ENCODE measurements at places on chromosomes 1 and 21. TPM values are rescaled to one million over a fixed set of nuclear protein-coding genes. Genes with fewer than 3 reads are reported as not detected.

DNA sequence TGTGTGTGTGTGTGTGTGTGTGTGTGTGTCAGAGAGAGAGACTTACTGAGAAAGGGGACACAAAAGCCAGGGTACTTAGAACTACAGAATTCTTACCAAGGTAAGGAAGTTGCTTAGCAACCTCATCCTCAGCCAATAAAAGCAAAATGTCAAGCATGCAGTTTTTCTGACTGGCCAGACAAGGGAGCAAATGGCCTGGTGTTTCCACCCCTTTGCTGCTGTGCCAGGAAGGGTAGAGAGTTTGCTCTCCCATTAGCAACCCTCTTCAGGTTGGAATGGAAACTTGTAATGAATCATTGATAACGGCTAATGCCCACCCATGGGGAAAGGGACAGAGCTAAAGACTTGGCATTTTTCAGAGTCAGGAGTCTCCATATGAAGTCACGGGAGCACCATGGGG is 10.6 kb downstream of the RXRG start:
- DNase-seq: no peak

DNA sequence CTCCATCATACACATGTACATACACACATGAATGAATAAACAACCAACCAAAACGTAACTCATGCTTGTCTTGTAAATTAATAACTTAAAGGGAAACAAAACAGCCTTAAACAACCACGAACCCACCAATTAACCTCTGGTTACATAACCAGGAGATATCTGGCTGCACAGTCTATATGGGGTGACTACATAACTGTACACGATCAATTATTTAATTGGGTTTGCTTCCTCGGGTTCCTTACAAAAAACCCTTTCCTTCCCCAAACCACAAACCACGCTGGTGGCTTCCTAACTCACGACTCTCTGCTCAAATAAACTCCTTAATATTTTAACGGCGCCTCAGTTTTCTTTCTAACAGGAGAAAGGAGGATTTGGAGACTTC is 744 bp downstream of the ZNF670 start:
- DNase-seq: no peak

DNA sequence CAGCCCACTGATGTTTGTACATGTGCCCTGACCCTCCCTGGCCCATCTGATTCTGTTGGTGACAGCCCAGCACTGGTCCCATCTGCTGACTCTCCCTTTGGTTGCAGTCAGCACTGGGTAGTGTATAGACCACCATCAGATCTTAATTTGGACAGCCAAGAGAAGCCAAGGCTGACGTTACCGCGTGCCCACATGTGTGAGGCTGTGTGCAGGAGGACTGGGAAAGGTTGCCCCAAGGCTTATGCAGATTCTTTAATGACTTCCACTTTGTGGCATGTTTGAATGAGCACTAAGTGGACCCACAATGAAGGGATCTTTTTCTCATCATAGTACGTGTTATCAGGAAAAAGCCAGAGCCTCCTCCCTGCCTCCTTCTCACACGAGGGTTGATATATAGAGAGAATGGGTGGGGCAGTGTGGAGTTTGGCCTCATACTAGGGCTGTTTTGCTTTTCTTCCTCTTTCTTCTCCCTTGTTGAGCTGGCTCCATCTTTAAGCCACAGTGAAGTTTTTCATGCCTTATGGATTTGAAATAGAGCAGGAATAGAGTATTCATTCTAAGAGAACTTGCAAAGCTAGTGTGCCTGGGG is 93.5 kb downstream of the NAV1 start:
- no peak for DNase-seq

Gene RCSD1
- not detected for total RNA-seq

Gene PRAMEF10
- total RNA-seq: not detected

- peak; percentile 64 for DNase-seq
These were observed 10.7 kb downstream of the PIGR start for GRCh38 chr1:206935491-206936067.

GRCh38 chr21:43352568-43353281 is 74.2 kb downstream of the SIK1 start:
- DNase-seq: no peak

DNA sequence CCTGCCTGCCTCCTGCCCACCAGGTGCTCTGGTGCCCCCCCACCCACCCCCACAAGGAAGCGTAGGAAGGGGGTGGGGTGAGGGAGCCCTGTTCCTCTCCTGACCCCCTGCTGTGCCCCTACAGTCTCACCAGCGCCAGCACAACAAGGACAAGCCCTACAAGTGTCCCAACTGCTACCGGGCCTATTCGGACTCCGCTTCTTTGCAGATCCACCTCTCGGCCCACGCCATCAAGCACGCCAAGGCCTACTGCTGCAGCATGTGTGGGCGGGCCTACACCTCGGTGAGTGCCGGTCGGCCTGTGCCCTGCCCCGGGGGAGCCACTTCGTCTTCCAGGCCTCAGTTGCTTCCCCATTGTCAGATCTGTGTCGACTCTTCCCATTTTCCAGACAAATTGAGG is 25.9 kb downstream of the A3GALT2 start:
- no peak for DNase-seq

GRCh38 chr1:51281807-51282206 is 45.7 kb downstream of the RNF11 start:
- DNase-seq: no peak

Gene PLEKHG5
- 14.6 TPM for total RNA-seq

Gene FCRL6
- not detected for total RNA-seq

Gene OR6K6
- total RNA-seq: not detected

DNA sequence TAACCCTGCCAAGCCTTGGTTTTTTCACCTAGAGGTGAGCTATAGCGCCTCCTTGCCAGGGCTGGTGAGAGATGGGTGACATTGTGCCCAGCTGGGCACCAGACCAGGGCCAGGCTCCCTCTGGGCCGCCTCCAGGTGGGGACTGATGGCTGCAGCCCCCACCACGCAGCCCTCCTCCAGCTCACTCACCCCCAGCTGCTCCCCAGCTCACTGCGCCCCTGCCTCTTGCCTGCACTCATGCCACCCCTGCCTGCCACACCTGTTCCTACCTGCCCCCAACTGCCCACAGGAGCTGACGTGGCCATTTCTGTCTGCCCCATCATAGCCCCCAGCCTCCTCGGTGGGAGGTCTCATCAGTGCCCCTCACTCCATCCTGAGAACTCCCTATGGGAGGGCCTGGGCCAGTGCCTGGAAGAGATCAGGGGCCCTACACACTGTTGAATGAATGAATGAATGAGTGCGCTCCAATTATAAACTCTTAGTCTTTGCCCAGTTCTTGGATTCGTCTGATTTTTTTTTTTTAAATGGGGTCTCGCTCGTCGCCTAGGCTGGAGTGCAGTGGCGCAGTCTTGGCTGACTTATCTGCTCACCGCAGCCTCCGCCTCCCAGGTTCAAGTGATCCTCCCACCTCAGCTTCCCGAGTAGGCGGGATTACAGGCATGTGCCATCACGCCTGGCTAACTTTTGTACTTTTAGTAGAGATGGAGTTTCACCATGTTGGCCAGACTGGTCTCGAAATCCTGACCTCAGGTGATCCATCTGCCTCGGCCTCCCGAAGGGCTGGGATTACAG is 26.4 kb upstream of the VPS13D start:
- no peak for DNase-seq

Gene ENAH
- 19.4 TPM for total RNA-seq

DNA sequence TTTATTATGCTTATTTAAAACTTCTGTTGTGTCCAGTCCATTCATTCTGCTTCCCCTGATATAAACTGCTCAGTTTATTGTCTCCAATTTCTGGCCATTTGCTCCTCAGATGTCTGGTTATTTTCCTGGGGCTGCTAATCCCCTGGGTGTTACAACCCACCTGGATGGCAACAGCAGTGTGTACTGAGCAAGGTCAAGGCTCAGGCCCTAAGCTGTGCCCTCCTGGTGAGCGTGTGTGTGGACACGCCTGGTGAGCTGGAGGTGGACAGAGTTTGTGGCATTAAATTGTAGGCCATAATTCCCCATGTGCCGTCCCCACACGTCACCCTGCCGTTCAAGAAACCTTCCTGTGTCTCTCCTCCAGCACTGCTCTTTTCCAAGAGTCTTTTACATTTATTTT is 18.1 kb upstream of the KIF1B start:
- no peak for DNase-seq

Gene LCE1F
- total RNA-seq: not detected

DNA sequence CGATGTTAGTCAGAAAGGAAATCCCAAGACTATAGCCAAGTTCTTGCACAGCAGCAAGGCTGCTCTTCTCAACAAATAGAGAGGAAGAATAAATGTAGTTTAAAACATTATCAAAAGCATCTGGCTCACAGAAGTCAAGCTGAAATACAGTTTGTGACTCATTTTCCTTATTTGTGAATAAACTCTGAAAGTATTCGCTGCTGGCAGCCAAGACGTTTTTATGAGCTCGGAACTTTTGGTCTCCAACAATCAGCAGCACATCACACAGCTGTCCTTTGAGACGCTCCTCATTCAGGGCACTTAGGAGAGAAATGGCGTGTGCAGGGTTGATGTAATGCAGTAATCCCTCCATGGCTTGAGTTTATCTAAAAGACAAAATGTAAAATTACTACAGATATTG is 16.4 kb downstream of the ZBTB21 start:
- DNase-seq: no peak

DNA sequence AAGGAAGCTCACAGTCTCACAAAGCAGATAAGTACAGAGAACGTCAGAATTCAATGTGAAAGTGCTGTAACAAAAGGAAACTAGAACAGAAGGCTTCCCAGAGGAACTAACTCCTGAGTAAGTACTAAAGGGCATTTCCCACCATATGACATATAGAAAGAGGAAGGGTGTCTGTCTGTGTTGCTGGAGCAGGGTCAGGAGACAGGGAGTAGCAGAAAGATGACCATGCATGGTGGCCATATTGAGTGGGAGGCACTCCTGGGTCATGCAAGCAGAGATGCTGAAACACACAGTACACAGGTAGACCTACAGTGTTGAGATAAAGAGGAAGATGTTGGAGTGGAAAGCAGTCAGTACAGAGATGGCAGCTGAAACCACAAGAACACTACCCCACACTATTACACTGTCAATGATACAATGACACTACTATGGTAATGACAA is 47.3 kb downstream of the SLC25A24 start:
- DNase-seq: no peak

DNA sequence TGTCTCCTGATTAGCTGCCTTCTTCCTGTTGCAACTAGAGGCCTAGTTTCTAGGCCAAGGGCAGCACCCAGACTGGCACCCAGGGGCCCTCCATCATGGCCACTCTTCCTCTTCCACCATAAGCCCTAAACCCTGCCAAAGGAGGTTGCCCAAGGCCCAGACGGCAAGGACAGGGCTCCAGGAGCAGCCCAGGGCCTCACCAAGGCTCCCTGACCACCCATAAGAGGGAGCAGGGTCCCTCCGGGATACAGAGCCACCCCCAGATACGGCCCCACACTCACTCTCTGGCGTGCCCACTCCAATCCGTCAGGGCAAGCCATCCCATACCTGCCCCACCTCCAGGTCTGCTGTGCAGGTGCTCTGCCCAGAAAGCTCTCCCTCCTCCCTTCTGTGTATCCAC is 79.9 kb downstream of the ITPKB start:
- no peak for DNase-seq

Gene CLCA1
- not detected for total RNA-seq

DNA sequence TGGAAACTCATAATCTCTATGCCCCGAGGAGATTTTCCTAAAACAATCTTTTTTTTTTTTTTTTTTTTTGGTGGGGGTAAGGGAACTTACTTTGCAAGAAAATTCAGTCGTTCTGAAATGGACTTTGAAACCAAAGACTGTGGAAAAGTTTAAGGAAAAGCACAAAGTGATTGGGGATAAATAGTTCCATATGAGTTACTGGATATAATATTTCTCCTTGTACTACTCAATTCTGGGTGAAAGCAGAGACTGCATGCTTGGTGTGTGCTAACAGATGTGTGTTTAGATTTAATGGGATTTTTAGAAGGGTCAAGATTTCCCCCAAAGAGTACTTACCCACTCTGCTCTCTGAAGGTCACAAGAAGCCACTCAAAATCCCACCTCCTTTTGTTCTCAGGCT is 204.9 kb upstream of the USP24 start:
- DNase-seq: no peak

GRCh38 chr1:218588540-218589172 is 243.5 kb downstream of the TGFB2 start:
- no peak for DNase-seq

Gene CFHR1
- total RNA-seq: not detected

DNA sequence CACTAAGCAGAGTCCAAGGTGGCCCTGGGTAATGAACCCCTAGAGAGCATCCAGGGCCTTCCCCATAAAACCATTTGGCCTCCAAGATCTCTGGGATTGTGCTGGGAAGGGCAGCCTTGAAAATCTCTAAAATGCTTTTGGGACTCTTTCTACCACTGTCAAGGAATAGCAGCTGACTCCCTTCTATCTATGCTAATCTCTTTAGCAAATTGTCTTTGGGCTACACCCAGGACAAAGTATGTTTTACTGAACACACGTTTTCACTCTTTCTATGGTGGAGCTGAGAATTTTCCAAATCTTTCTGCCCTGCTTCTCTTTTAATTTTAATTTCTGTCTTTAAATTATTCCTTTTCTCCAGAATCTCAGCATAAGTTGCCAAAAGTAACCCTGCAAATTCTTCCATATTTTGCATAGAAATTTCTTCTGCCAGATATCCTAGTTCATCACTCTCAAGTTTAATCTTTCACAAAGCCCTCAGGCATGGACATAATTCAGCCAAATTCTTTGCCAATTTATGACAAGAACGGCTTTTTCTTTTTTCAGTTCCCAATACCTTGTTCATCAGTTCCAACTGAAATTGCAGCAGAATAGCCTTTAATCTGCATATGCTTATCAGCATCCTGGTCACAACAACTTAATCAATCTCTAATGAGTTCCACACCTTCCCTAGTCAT is 687.0 kb upstream of the ADGRL4 start:
- no peak for DNase-seq

Gene GPR25
- total RNA-seq: not detected

Gene MED8
- 33.9 TPM for total RNA-seq

Gene HPCAL4
- not detected for total RNA-seq

DNA sequence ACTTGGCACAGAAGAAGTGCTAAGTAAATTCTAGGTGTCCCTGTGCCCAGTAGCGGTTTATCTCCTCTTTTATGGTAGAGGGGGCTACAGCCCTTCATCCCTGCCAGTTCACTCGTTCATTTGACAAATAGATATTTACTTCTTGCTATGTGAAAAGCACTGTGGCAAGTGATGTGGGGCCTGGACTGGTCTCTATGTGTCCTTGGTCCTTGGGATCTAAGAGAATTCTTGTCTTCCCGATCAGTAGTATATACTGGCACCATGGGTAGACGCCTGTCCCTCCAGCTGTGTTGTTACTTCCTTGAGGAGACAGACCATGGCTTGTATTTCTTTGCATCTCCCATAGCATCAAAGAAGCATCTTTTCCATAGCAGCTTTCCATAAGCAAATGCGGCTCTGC is 29.7 kb downstream of the EIF2D start:
- DNase-seq: no peak

GRCh38 chr21:30718239-30718909 is at the start of gene KRTAP21-3:
KRTAP21-3 (minus strand) TSS chr21:30718777; CDS start chr21:30718759, 18 bp downstream.
- no peak for DNase-seq

Gene MARK1
- total RNA-seq: not detected

Gene CR1L
- total RNA-seq: not detected

GRCh38 chr1:232932486-232933425 is 17.7 kb upstream of the NTPCR start:
- no peak for DNase-seq

- no peak for DNase-seq
These were observed 1.2 kb upstream of the ZNF683 start for GRCh38 chr1:26373789-26374188.

GRCh38 chr1:80846966-80847365 is 953.8 kb upstream of the ADGRL2 start:
- DNase-seq: no peak

- DNase-seq: no peak
These were observed 16.1 kb downstream of the USP1 start for GRCh38 chr1:62452951-62453350.
